ENCODE measurements at places on chromosomes 13 and 19.

GRCh38 chr13:98731925-98732324, 20.5 kb downstream of the SLC15A1 start:
- no peak for DNase-seq

DNA sequence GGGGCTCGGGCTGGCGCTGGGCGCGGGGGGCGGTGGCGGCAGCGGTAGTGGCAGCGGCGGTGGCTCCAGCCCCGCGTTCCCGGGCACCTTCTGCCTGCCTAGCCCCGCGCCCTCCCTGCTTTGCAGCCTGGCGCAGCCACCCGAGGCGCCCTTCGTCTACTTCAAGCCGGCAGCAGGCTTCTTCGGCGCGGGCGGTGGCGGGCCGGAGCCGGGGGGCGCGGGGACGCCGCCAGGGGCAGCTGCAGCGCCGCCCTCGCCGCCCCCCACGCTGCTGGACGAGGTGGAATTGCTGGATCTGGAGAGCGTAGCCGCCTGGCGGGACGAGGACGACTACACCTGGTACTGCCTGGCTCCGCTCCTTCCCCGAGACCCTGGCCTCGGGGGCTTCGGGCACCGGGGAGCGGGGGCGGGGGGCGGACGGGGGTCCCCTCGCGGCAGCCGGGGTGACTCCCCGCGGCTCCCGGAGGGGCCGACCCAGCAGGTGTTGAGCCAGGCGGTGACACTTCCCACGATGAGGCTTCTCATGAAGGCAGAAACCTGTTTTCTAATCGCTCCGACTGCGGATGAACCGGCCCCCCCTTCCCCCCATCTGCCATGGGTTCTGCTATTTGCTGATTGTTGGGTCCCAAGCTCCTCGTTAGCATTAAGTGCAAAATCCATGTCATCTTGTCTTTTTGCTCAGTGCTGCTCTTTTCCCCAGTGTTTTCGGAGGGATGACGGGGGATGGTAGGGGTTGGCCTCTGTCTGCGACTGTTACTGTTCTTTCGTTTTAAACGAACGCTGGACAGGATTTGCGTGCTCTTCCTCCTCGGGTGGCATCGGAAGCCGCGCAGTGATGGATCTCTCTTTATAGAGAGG, 943 bp downstream of the SLAIN1 start:
- peak; percentile 29 for DNase-seq

DNA sequence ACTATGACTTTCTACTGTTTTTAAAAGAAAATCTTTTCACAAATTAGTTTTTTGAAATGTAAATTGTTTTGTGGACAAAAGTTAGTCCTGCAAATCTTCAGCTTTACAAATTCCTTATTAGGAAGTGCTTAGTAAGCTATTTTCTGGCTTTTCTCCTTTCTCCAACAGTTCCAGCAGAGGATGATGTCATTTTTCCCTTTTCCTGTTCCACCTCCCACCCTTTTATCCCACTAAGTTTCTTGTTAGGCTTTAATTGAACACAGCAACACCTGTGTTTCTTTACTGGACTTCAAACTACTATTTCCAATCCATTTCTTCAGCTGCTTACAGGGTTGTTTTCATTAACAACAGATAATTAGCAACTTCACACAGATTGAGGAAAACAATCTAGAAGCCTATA, 389.2 kb downstream of the NDFIP2 start:
- no peak for DNase-seq

- no peak for DNase-seq
Measured at GRCh38 chr19:51761696-51762095, 716 bp downstream of the FPR2 start.

DNA sequence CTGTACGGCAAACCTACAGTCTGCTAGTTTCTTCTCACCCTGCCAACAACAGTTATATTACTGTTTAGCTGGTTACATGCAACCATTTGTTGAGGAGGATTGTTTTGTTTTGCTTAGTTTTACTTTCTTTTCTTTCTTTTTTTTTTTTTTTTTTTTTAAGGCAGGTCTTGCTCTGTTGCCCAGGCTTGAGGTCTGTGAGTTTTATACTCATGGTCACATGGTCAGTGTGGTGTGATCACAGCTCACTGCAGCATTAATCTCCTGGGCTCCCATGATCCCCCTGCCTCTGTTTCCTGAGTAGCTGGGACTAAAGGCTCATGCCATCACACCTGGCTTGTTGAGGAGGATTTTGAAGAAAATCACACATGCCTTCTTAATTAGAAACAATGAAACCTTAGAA, 505.6 kb downstream of the GPC5 start:
- DNase-seq: no peak

DNA sequence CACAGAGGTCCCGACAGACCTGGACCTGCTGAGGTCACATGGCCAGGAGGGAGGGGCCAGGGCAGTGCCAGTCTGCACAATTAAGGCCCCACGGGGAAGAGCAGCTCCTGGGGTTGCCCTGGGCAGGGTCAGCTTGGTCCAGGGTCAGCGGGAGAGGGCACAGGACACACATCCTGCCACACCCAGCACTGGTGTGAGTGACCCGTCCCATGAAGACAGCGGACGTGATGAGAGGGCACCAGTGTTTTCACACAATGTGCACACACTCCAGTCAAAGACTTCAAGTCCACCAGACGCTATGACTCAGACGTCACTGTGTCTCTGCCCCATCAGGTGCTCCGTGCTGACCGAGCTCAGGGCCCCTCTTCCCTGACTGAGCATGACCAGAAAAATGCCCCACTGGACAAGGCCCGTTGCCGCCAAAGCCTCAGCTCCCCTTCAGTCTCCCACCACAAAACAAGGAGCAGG, 4.2 kb downstream of the TMEM259 start:
- DNase-seq: no peak

DNA sequence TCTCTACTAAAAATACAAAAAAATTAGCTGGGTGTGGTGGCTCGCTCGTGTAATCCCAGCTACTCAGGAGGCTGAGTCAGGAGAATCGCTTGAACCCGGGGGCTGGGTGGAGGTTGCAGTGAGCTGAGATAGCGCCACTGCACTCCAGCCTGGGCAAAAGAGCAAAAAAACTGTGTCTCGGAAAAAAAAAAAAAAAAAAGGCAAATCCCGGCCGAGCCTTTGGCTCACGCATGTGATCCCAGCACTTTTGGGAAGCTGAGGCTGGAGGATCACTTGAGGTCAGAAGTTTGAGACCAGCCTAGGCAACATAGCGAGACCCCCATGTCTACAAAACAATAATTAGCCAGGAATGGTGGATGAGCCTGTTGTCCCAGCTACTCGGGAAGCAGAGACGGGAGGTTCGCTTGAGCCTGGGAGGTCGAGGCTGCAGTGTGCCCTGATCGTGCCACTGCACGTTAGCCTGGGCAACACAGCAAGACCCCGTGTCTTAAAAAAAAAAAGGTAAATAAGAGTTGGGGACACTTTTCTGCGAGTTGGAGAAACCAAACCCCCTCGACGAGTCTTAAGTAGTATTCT, 574 bp upstream of the GPX4 start:
- no peak for DNase-seq

DNA sequence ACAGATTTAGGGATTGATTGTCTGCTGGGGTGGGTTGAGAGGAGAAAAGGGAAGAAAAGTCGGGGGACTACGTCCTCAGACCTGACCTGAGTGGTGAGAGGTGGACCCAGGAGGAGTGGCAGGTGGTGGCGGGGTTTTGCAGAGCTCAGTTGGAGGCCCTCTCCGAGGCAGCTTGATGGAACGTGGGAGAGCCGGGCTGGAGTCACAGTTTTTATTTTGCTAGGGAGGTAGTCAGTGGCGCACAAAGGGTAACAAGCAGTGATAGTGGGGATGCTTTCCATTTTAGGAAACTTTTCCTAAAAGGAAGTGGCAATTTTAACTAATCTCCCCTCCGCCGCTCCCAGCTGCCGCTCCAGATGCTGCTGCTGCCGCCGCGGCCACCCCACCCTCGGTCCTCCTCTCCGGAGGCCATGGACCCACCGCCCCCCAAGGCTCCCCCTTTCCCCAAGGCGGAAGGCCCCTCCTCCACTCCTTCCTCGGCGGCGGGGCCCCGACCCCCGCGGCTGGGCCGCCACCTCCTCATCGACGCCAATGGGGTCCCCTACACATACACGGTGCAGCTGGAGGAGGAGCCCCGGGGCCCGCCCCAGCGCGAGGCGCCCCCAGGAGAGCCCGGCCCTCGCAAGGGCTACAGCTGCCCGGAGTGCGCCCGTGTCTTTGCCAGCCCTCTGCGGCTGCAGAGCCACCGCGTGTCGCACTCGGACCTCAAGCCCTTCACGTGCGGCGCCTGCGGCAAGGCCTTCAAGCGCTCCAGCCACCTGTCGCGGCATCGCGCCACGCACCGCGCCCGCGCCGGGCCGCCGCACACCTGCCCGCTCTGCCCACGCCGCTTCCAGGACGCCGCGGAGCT, 1.1 kb upstream of the ZNF581 start:
- DNase-seq: peak; percentile 48

GRCh38 chr19:51807111-51807701, 12.2 kb downstream of the FPR3 start:
- no peak for DNase-seq

DNA sequence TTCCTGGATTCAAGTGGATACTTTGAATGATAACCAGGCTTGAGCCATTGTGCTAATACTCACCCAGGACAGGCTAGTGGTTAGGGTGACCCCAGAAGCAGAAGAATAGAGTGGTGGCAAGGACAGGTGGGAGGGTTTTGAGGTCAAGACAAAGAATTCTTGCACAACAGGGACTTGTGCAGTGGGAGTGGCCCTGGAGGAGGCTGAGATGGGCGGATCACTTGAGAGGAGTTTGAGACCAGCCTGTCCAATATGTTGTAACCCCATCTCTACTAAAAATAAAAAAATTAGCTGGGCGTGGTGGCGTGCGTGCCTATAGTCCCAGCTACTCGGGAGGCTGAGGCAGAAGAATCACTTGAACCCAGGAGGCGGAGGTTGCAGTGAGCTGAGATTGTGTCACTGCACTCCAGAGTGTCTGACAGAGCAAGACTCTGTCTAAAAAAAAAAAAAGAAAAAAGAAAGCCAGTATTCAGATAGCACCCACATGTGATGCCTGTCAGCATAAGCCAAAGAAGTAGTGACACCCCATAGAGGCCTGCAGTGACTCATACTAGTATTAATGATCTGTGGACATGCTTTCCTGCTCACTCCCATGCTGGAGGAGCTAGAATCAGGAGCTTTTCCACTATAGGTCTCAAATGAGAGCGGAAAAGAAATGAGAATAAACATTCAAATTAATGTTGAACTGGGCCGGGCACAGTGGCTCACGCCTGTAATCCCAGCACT, 78.7 kb downstream of the RNF17 start:
- DNase-seq: no peak

GRCh38 chr13:102316732-102317131, 85.1 kb downstream of the FGF14 start:
- DNase-seq: no peak

- DNase-seq: no peak
Measured at GRCh38 chr19:36436531-36436930, 18.1 kb upstream of the ZFP82 start.

- DNase-seq: no peak
Measured at GRCh38 chr13:37202264-37202663, 96.8 kb upstream of the CSNK1A1L start.

DNA sequence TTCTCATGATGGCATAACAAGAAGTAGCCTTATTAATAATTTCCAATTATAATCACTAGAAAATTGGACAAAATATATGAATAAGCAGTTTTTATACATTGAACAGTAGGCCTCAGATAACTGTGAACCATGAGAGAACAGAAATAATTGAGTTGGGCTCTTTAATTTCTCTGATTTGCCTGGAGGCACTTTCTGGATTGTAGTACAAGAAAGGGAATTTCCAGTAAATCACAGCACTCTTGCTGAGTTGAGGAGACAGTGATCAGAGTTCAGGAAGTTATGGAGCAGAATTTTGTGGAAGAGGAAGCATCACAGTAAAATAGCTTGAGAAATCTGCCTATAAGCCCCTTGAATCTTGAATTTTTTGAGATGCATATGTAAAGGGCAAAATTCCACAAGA, 216.2 kb downstream of the MAB21L1 start:
- no peak for DNase-seq

GRCh38 chr19:4821265-4821664, 10.2 kb downstream of the TICAM1 start:
- no peak for DNase-seq

DNA sequence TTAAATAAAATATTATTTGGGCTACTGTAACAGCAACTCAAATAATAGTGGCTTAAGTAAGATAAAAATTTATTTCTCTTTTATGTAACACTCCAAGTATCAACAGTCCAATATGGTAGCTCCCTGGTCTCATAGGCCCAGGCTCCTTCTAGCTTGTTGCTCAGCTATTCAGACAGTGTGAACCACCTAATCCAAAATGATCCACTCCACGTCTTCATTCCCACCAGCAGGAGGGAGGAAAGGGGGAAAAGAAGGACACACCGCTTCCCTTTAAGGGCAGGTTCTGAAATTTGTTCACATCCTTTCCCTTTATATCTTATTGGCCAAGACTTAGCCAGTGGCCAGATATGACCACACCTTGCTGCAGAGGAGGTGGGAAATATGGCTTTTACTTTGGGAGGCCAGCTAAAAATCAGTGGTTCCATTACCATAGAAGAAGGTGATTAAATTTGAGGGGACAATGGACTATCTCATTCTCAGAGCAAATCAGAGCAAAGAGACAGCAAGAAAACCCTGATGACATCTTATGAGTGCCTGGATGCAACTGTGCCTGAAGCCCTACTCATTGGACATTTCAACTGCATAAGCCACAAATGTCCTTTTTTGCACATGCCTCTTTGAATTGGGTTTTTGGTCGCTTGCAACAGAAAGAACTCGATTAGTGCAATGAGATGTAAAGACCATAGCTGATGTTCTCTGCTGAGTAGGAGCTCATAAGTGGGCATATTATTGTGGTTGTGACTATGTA, 7.0 kb upstream of the EPOR start:
- no peak for DNase-seq

GRCh38 chr13:89695343-89696257, 1651.9 kb upstream of the MIR17HG start:
- DNase-seq: peak; percentile 26

GRCh38 chr13:111893607-111894443, 173.1 kb upstream of the SOX1 start:
- DNase-seq: no peak

GRCh38 chr13:110329798-110330461, 22.8 kb downstream of the COL4A2 start:
- no peak for DNase-seq

DNA sequence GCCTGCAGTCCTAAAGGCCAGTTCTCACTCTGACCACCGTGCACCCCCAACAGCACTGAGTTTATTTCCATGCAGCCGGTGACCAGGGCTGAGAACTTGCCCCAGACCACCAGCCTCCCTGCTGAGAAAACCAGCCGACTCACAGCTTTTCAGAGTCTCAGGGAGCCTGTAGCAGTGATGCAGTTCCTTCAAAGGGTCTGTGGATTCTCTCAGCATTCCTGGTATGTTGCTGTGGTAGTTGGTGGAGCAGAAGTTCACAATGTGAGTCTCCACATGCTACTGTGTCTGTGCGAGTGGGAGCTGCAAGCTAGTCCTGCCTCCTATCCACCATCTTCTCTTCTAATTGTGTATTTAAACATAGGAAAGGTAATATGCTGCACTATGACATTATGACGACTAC, 254.9 kb upstream of the KLF12 start:
- DNase-seq: no peak

GRCh38 chr19:33938821-33939220, 142.2 kb downstream of the KCTD15 start:
- no peak for DNase-seq

Data from SHP77 (cell line).